Inflammatory macrophage treated with lipopolysaccharide for 1 hour (primary cell): ENCODE measurements at places on chromosomes 5 and 9.

DNA sequence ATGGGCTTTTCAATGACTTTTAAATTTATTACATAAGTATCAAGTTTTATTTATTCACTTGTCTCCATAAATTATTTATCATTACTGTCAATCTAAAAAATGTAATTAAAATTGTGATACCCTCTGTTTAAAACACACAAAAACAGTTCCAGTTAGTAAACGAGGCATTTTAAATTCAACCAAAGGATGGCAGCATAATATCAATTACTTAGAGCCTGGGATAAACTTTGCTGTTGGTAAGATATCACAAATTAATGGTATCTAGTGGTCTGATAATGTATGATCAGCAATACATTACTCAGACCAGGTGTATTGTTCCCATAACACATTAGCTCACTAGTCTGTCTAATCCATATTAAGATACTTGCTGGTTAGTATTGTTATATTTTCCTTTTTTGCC is 9.6 kb upstream of the IFNE start:
- no peak for DNase-seq

- DNase-seq: peak; percentile 41
Measured at GRCh38 chr5:6737043-6737941, 24.1 kb downstream of the TENT4A start.

GRCh38 chr5:156135531-156135930 is 191.4 kb upstream of the SGCD start:
- no peak for DNase-seq

- DNase-seq: no peak
Measured at GRCh38 chr5:23466401-23466912, 41.0 kb upstream of the PRDM9 start.

- no peak for DNase-seq
Measured at GRCh38 chr9:88810826-88811225, 180.4 kb upstream of the S1PR3 start.

DNA sequence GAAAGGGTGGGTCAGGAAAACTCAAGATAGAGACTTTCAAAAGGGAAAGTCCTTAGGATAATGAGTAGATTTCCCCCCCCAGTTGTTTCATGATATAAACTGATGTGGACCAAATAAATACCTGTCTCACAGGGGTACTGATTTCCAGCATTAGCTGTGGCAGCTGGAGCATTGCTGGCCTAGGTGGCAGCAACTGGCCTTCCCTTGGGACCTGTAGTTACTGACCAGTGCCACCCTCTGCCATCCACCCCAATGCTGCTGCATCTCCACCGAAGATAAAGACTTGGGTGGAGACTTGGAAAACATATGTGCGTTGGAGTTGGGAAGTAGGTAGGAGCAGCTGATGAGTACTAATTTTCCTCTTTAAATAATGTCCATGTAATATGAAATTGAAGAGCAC is 71.8 kb downstream of the SYK start:
- no peak for DNase-seq

DNA sequence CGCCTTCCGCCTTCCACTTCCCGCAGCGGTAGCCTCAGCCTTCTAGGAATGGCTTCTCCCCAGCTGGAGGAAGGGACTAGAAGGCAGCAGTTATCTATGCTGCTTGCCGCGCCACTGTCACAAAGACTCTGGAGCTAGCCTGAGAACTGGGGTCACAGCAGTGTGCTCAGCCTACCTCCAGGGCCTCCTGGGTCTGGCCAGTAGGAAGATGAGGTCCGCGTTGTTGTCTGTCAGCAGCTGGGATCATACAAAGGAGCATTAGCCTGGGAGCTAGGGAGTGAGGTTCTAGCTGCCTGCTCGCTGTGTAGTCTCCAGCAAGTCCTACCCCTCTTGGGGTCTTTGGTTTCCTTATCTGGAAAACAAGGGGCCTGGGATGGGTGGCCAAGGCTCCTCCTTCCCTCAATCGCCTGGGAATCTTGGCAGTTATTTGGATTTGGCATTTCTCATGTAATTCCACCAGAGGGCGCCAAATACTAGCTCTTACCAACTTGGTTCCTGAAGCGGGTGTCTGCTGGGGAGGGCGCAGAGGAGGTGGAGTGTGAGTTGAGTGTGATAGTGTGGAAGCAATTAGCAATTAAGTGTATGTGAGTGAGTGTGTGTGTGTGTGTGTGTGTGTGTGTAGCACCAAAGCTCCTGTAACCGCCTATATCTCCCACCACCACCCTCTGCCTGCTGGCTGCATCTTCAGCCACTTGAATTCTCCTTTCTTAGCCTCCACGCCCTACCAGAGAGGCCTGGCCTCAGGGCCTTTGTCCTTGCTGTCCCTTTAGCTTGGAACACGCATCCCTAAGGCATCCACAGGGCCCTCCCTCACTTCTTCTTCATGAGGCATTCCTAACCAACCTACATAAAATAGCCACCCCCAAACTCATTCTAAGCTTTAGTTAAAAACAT is 97.1 kb downstream of the ENTREP1 start:
- DNase-seq: peak; percentile 23

- DNase-seq: no peak
Measured at GRCh38 chr9:96137671-96138429, 164.1 kb downstream of the HSD17B3 start.

DNA sequence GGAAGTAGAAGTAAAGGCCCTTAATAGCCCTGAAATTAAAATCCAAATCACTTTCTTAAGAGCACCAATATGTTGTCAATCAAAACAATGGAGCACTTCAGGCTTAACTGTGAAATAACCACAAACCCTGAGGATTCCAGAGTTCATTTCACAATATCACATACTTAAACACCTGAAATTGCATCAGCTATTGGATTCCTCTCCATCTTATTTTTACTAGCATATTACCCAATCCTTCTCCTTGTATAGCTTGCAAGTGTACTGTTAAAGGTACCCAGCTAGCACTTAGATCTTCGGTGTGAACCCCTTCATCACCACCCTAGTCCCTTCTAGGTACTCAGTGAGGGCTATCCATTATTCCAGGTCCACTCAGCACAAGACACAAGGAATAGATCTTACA is 287.3 kb downstream of the EFNA5 start:
- DNase-seq: no peak

- peak; percentile 43 for DNase-seq
Measured at GRCh38 chr5:16489322-16489791, 23.8 kb upstream of the ZNF622 start.

- no peak for DNase-seq
Measured at GRCh38 chr9:23232831-23233230, 593.2 kb downstream of the ELAVL2 start.

GRCh38 chr5:16315501-16315900 is 135.9 kb upstream of the MARCHF11 start:
- DNase-seq: no peak

DNA sequence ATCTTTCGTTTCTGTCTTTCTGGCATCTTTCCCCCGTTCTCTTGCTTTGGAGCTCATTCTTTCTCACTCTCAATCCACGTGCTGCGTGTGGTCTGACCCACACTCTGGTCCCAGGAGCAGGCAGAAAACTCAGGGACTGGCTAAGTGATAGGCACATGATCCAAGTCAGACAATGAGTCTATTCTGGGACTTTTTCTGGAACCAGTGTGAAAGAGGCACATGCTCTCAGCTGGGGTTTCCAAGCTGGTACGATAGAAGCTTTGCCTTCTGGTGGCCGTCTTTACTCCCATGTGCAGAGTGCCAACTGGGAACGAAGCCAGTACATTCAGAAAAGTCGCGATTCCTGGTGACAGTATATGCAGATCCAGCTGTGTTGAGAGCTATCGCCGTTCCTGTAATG is 94.4 kb downstream of the PDZD2 start:
- no peak for DNase-seq

GRCh38 chr5:58499941-58500340 is 8.7 kb downstream of the GAPT start:
- no peak for DNase-seq

DNA sequence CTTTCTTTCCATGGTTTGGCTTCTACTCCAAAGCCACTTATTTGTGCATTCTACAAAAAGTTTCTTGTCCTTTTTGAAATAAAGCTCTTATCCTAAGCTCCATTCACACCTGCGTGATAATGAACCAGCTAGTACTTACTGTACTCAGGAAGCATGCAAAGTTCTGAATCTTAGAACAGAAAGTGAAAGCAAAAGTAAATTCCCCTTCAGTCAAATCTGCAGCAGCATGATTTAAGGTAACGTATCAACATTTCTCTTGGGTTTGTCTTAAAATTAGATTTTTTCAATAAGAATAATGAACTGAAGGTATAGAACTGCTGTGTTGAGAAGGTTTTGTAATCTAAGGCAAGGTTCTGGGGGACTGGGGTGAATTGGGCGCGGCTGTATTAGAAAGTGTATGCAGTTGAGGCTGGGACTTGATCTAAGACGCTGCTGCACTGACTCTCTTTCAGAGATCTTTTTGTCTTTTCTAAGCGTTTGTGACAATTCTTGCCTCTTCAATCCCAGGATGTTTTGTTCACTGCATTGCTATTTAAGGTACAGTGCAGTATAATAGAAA is at the start of gene ERAP2:
ERAP2 (plus strand) TSS at position 209 of the 559 bp plus-strand sequence. CDS start 3,186 bp downstream, outside the sequence.
- peak; percentile 63 for DNase-seq

- DNase-seq: no peak
Measured at GRCh38 chr5:112918679-112919078, 3.3 kb downstream of the REEP5 start.

GRCh38 chr5:17470064-17470463 is 28.0 kb upstream of the TAF11L2 start:
- DNase-seq: no peak

DNA sequence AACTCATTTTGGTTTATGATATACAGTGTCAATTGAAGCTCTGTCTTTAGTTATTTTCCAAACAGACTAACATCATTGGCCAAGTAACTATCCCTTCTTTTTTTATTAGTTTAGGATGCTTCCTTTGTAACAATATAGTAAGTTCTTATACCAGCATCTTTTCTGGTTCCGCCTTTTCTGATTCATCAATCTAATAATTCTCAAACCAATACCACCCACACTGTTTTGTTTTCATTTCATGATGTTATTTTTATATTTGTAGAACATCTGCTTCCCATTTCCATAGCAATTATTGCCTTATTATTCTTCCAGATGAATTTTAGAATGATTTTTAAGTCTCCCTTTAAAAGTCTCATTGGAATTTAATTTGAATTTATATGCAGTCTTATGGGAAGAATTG is 218.1 kb downstream of the RFK start:
- DNase-seq: no peak

GRCh38 chr9:97508852-97509251 is 7.4 kb downstream of the TMOD1 start:
- no peak for DNase-seq

DNA sequence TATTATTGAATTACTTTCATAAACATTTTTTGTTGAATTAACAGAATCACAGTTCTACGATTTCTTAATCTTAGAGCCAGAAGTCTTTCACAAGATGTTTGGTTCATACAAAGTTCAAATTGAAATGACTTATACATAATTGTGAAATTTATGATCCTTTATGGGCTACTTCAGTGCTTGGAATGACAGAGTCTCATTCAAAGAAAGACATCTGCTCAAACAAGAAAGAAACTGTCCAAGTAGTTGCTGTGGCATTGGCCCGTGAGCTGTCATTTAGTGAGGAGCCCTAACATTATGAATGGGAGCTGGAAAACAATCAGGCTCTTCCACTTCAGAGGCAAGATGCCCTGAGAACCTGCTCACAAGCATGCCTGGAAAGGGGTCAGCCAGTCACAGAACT is 63.4 kb downstream of the AUH start:
- peak; percentile 85 for DNase-seq

- DNase-seq: no peak
Measured at GRCh38 chr5:108472237-108472636, 90.3 kb upstream of the FBXL17 start.

DNA sequence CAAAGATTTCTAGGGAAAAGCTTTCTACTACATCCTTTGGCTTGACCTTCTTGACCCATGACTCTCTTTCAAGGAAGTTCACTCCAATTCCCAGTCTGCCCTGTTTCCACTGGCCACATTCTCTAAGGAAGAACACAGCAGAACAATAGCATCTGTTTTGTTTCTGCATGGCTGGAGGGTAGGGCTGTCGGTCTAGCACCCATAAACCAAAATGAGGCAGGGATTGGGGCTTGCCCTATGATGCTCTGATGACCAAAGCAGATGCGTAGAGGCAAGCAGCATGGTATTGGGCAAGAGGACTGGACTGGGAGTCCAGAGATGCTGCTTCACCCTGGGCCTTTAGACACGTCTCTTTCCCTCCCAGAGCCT is 24.1 kb downstream of the GOLGA2 start:
- no peak for DNase-seq

DNA sequence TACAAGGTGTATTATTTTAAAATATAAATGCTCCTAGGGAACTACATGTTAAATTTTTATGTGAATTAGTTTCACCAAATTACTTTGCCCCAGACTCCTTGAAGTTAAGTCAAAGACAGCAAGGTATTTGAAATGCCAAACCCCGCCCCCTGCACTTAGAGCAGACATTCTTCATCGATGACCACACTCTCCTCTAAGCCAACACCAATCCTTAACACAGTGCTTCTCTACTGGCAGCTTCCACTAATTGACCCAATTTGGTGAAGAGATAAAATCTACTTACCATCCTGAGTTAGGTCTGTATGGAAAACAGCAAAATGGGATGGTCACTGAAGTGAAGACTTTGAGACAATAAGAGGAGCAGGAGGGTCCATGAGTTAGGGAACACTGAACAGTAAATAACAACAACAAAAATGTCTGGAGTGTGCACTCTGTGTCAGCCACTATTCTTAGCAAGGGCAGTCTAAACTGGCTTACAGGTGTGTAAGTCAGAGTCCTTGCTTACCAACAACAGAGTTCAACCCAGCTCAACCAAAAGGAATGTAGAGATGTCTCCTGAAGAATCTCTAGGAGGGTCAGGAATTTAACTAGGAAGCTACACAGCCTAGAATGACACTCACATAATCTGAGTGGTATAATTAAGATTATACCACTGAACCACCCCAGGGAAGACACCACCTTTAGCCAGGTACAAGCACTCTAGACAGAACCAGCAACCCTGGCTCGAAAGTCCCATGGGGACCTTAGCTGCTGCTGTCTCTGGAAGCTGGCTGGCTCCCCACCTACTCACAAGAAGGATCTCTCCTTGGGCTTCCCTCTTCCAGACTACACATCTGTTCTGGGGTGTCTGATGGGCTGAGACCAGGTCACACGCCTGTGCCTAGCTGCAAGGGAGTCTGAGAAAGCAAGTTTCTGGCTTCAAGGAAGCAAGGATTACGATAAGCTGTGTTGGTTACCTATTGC is 8.8 kb upstream of the UBE2QL1 start:
- DNase-seq: no peak

GRCh38 chr9:37995348-37995737 is 73.7 kb downstream of the SHB start:
- DNase-seq: no peak

GRCh38 chr5:147918899-147919298 is 12.6 kb upstream of the C5orf46 start:
- DNase-seq: no peak
